Osteoblast (primary cell): ENCODE measurements at places on chromosomes 2 and 18. TPM values are rescaled to one million over a fixed set of nuclear protein-coding genes. Genes with fewer than 3 reads are reported as not detected.

Gene MAP3K19
- not detected in 2 replicates for total RNA-seq

Gene CNDP1
- not detected in 2 replicates for total RNA-seq

Gene TGIF1
- 126 and 150 TPM in 2 replicates for total RNA-seq

Gene AGXT
- not detected in 2 replicates for total RNA-seq

Gene UNC50
- 31.5 and 36.2 TPM in 2 replicates for total RNA-seq

Gene KCMF1
- total RNA-seq: 68.7 and 74.2 TPM in 2 replicates

Gene LBH
- 270 and 272 TPM in 2 replicates for total RNA-seq

Gene RND3
- 241 and 298 TPM in 2 replicates for total RNA-seq

Gene IL36RN
- total RNA-seq: not detected in 2 replicates

Gene SP5
- not detected in 2 replicates for total RNA-seq

Gene WDSUB1
- 12.7 and 13.8 TPM in 2 replicates for total RNA-seq

Gene CYBRD1
- 338 and 514 TPM in 2 replicates for total RNA-seq

Gene CCDC178
- not detected in 2 replicates for total RNA-seq

Gene NTSR2
- total RNA-seq: not detected in 2 replicates

Gene ARPC2
- total RNA-seq: 301 and 315 TPM in 2 replicates

Gene FMNL2
- 24.2 and 26.2 TPM in 2 replicates for total RNA-seq

Gene CCDC138
- 5.1 and 6.5 TPM in 2 replicates for total RNA-seq

Gene NDC80
- 2.2 and 3.5 TPM in 2 replicates for total RNA-seq

Gene RAB6D
- under 0.01 TPM in 1 of 2 replicates, not detected in the other for total RNA-seq

Gene FAM98A
- 22.8 and 68.7 TPM in 2 replicates for total RNA-seq

Gene ATP6V1C2
- under 0.01 TPM in 2 replicates for total RNA-seq

Gene CEBPZOS
- total RNA-seq: 20.6 and 21.4 TPM in 2 replicates

Gene SLC25A12
- total RNA-seq: 26.8 and 29.8 TPM in 2 replicates

Gene ANKRD29
- 9.8 and 20.9 TPM in 2 replicates for total RNA-seq

Gene POTEJ
- not detected in 2 replicates for total RNA-seq

Gene MLPH
- total RNA-seq: 25.7 and 32.1 TPM in 2 replicates

Gene EFHD1
- total RNA-seq: 2.4 and 3.6 TPM in 2 replicates

Gene SLC30A3
- under 0.01 and 0.88 TPM in 2 replicates for total RNA-seq

Gene SCN3A
- total RNA-seq: 0.59 and 0.72 TPM in 2 replicates

Gene PELI1
- 5.1 and 5.6 TPM in 2 replicates for total RNA-seq

Gene KCNK3
- total RNA-seq: not detected in 2 replicates

Gene HOXD13
- not detected in 2 replicates for total RNA-seq

Gene IFT172
- total RNA-seq: 33.3 and 35.5 TPM in 2 replicates

Gene PARD3B
- 20.3 and 22.4 TPM in 2 replicates for total RNA-seq

Gene EPC2
- 27.7 and 29.3 TPM in 2 replicates for total RNA-seq

Gene ABCB6
- total RNA-seq: 26.2 and 28.2 TPM in 2 replicates

Gene MALL
- 4.4 and 5.1 TPM in 2 replicates for total RNA-seq

Gene TUBB8B
- total RNA-seq: not detected in 2 replicates

Gene FEV
- not detected in 2 replicates for total RNA-seq

Gene PCARE
- not detected in 2 replicates for total RNA-seq

Gene ATG9A
- 56.0 and 60.8 TPM in 2 replicates for total RNA-seq

Gene BZW1
- 590 and 597 TPM in 2 replicates for total RNA-seq

Gene RNU2-63P
- total RNA-seq: not detected in 2 replicates
